GM13976 (cell line): ENCODE measurements at places on chromosomes 6 and 20.
A peak's percentile ranks its signal among the peaks of the same experiment; 100 is the strongest.

DNA sequence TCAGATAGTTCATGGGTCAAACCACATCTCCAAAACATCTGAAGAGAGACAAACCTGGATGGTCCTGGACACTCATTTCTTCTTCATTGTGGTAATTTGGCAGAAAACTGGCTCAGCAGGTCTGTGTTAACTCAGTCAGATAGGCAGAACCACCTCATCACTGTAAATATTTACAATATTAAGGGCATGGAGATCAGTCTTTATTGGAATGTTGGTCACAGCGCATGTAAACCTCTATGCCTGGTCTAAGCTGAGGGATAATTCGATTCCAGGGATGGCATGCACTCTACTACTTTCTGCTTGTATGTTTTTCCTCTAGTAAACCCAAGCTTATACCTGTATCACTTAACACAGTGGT is 4.0 kb upstream of the TBC1D7 start:
- DNase-seq, result no peak

GRCh38 chr6:20286968-20287565 is 74.8 kb upstream of the MBOAT1 start:
- no peak for DNase-seq

DNA sequence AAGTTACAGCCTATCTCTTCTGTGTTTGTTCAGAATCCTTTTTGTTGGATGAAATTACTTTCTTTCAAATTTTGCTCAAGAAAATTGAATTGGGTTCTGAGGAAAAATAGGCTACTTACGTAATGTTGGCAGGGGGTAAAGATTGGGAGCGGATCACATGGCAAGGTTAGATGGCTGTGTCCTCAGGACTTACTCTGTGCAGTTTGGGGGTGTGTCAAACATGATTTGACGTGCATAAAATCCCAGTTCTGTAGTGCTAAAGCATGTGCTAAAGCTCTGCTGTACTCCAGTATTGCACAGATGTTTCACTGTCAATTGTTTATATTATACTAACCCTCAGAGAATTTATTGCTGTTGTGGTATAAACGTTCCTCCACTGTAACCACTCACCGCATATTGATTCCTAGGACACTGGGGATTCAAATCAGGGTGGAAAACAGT is 2.6 kb downstream of the NT5E start:
- DNase-seq, result no peak

DNA sequence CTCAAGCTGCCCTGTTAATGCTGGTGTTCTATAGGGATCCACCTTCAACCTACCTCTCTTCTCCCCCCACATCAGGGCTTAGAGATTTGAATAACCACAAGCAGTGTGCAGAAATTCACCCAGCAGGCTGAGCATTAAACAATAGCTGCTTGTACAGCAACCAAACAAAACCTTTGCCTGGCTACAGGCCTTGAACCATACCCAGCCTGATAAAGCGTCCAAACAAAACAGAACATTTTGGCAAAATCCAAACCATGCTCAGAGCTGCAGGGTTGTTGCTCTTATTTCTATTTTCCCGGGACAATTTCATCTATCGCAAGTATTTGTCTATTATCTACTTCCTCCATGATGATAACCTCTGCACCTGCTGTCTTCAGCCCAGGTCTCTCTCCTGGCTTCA is 142.3 kb downstream of the UNC5CL start:
- DNase-seq, result no peak

- DNase-seq, result no peak
Observed at GRCh38 chr6:17432356-17432755, 39.0 kb downstream of the CAP2 start.

- DNase-seq, result no peak
Observed at GRCh38 chr6:138805016-138805765, 9.3 kb downstream of the ECT2L start.

DNA sequence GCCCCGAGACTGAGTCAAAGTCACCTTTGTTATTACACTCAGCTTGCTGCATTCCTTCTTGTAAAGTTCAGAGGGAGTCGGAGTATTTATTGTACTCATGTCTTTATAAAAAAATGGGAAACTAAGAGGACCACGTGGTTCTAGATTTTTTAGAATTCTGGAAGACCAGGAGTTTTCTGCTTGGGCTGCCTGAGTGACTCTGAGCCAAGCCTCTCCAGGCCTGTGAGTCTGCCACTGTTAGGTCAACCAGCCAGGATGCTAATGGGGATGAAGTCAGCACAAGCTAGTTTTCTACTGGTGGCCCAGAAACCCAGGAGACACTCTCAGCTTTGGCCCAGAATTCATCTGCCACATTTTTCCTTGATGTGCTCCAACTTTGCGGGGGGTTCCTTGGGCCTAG is 453.5 kb upstream of the SULF2 start:
- DNase-seq, result no peak

DNA sequence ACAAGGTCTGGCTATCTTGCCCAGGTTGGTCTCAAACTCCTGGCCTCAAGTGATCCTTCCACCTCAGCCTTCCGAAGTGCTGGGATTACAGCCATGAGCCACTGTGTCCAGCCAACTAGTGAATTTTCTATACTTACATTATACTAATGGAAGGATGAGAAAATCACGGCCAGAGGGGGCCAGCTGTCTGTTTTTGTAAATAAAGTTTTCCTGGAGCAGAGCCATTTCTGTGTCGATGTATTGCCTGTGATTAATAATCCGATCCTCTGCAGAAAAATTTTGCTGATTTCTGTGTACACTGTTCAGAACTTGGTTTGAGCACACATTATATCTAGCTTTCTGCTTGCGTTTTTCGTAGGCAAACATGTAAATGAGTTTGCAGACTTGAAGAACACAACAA is 28.8 kb downstream of the PTPRT start:
- no peak for DNase-seq

DNA sequence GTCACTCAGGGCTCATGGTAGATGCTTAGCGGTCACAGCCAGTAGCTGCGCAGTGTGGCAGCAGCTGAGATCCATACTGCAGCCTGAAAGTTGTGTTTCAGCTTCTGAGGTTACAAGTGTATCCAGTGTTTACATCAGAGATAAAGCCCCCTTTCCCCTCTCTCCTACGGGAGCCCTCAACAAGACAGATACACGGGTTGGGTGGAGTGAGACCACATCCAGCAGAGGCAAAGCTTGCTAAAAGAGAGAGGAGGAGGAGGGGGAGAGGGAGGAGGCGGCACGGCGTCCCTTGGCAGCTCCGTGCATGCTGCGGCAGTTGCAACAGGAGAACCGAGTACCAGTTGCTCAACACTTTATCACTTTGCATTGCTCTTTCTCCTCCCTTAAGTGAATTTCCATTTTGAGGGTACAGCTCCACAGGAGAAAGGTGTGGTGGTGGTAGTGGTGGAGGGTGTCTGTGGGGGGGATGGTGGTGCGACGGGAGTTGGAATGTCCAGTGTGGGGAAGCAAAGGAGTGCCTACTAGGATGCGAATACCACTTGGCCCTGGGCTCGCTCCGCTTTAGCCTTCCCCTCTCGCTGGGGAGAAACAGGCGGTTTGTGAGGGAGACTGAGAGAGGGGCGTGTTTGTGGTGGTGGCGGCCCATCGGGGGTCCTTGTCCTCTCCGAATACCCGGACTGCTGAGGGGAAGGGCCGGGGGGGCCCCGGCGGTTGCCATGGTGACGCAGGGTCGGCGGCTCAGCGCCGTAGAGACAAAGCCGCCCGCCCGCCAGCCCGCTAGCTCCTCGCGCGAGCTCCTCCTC is 405 bp upstream of the RNF182 start:
- no peak for DNase-seq

- DNase-seq, result no peak
Observed at GRCh38 chr20:50689864-50690649, 1.3 kb downstream of the RIPOR3 start.

DNA sequence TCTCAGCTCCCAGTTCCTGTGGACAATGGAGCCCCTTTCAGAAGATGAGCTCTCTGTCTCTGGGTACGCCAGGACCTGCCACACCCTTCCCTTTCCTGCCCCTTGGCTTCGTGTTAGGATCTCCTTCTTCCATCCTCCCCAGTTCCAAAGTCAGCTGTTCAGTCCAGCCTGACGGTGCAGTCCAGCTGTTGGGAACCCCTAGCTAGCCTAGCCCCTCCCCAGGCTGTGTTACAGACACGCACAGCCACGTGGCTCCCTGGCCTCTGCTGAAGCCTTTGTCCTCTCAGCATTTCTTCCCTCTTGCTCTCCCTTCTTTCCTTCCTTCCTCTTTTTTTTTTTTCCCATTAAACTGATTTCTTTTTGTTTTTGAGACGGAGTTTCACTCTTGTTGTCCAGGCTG is 12.4 kb upstream of the TFAP2C start:
- no peak for DNase-seq

- no peak for DNase-seq
Observed at GRCh38 chr20:16541226-16541625, 32.0 kb downstream of the KIF16B start.

GRCh38 chr6:53466257-53466656 is 78.6 kb downstream of the GCLC start:
- no peak for DNase-seq

GRCh38 chr6:125906158-125906998 is 50.2 kb upstream of the HINT3 start:
- peak; percentile 38 for DNase-seq

DNA sequence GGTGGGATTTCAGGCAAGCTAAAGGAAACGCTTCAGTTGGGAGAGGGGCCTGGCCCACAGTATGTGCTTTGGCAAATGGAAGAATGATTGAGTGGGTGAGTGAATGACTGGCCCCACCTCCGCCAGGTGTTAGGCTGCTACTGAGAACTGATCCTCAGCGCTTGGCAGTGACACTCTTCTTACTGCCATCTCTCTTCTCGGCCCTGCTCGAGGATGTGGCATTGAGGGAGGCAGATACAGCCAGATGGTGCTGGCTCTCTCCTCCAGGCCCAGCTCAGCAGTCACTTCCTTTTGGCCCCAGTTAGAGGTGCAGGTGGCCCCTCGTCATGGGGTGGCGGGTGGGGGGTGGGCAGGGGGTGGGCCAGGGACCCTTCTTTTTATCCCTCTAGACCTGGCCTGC is 38.9 kb upstream of the KCNK5 start:
- no peak for DNase-seq

DNA sequence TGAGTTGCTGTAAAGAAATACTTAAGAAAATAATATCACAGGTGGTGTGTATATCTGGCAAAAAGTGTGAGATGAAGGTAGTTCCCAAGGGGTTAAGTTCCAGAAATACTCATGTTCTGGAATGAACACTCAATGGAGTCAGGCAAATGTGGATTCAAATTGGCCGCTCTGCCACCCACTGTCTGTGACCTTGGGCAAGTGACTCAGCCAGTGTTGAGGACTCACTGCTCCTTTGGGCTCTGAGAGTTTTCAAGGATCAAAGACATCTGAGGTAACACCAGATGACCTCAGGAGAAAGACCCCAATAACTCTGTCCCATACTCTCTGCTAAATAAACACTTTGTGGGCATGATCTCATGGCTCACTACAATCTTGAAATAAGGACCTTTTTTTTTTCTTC is 59.2 kb upstream of the EYA2 start:
- no peak for DNase-seq

DNA sequence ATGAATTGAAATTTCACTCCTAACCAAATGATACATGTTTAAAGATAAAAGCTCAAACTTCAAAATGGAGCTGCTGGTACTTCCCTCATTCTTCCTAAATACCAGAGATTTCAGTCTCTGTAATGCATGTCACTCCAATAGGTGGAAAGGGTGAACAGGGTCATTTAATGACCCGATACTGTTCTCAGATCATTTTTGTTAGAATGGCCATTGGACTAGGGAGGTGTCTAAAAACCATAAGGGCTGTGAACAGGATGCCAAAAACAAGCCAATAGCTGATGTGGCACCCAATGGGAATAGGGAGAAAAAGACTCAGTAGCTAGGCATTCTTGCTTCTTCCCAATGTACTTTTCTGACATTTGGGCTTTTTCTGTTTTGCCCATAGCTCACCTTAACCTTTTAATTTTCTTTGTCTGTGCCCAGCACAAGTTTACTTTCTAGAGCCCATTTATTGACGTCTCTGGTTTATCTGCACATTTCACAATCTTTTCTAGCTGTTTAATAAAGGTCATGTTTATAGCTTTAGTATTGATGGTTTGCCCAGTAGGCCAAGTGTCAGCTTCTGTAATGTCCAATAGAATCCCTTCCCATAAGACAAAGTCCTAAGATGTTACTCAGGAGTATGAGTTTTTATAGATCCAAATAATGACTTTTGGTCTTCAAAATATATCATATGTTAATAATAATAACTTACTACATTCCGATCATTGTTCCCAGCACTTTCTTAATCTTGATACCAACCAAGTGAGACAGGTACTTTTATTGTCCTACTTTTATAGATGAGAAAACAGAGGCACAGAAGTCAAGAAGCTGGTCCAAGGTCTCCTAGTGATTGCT is 24.3 kb upstream of the FLRT3 start:
- no peak for DNase-seq

- no peak for DNase-seq
Observed at GRCh38 chr20:50982363-50982762, 23.7 kb downstream of the MOCS3 start.

- no peak for DNase-seq
Observed at GRCh38 chr20:23143986-23144690, 58.0 kb upstream of the CD93 start.

- DNase-seq, result peak; percentile 64
Observed at GRCh38 chr20:44745598-44746366, at the start of gene KCNK15. TSS of gene KCNK15 (plus strand) at chr20:44745865. CDS start at chr20:44745911, 46 bp downstream.

DNA sequence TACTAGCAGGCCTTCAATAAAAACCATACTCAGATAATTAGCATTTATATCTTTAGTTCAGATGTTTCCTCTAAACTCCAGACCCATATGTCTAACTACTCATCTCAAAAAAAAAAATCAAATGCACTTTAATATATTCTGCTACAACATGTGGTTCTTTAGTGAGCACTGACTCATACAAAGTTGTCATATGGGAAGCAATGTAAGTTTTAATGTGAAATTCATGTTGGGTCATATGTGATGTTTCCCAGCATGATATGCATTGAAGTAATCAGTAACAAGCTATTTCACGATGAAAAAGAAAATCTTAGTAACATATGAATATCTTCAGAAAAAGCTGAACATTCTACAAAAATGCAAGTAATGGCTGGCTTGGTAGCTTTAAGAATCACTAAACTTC is 859.7 kb upstream of the ADGRB3 start:
- no peak for DNase-seq

- no peak for DNase-seq
Observed at GRCh38 chr20:49890471-49891361, 24.6 kb downstream of the SPATA2 start.

DNA sequence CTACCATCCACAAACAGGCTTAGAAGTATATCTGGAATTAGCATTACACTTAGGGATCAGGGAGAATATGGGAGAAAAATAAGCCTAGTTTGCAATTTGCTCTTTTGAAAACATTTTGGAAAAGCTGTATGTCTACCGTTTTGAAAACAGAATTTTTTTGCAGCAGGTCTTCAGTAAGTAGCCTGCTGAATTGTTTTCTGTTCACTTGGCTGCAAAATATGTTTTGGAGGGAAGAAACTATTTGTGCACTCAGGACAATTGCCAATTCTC is 39.6 kb downstream of the ILRUN start:
- DNase-seq, result no peak

DNA sequence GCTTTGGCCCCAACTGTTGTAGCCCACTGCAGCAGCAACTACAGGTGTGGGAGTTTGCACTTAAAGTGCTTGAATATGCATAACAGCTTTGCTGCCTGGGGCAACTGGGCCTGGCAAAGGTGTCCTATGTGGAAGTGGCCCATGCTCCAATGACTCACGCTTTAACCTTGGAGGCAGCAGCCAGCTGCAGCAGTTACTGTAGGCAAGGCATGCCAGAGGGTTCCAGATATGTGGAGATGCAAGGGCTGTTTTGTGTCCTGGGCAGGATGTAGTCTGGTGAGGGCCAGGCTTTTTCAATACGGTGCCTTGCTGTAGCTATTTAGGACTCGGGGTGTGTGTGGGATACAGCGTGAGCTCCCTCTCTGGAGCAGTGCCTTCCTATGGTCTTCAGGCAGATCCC is 150.3 kb downstream of the NKAIN2 start:
- no peak for DNase-seq
